Hepatocyte (in vitro differentiated cells): ENCODE measurements at places on chromosomes 6 and 20. TPM values are rescaled to one million over a fixed set of nuclear protein-coding genes. Genes with fewer than 3 reads are reported as not detected.

Gene TMEM244
- polyA plus RNA-seq, result not detected in 2 replicates

DNA sequence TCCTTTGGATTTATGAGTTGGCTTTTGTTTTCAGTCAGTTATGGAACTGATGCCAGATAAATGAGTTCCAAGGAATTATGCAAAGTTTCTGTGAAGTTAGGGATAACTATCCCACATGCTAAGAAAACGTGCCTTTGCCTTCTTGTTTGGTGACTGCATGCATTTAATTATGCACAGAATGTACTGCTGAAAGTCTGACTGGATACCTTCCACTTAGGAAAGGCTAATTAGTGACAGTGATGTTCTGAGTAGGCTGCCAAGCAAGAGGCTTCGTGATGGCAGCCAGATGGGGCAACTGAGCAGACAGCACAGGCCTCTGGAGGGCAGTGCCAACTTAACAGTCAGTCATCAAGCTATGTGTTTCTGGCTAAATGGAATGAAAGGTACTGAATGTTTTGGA, 289.9 kb downstream of the CD109 start:
- H3K4me1 ChIP-seq, result no peaks in the 10 kb centered on the region
- DNase-seq, result no peak
- H3K4me3 ChIP-seq, result no peak overlapping the region
- no peaks in the 10 kb centered on the region for H3K36me3 ChIP-seq
- H3K27ac ChIP-seq, result no peak overlapping the region

GRCh38 chr6:18241208-18242038, 22.9 kb downstream of the DEK start:
- no peak overlapping the region for H3K4me3 ChIP-seq
- no peaks in the 10 kb centered on the region for H3K4me1 ChIP-seq
- no peaks in the 10 kb centered on the region for H3K27me3 ChIP-seq

Gene TRDN
- 0.39 and 0.48 TPM in 2 replicates for polyA plus RNA-seq

Gene THBD
- 79.6 and 88.1 TPM in 2 replicates for polyA plus RNA-seq

Gene NRSN1
- polyA plus RNA-seq, result 0.51 TPM in 1 of 2 replicates, not detected in the other

DNA sequence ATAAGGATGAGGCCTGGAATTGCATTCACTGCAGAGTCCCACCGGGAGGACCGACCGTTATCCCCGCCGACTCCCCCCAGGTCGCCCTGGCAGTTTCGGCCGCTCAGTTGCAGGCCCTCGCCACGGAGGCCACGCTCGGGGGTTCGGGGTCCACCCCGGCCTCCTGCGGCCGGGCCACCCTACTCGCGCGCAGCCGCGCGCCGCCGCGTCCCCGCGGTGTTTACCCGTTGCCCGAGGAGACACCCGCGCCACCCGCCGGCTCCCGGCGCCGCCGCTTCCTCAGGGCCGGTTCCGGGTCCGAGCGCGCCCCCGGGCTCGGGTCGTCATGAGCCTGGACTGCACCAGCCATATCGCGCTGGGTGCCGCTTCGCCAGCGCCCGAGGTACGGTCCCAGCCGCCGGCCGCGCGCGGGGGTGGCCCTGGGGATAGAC, at the start of gene CCDC170:
CCDC170 (plus strand) TSS at position 214 of the 431 bp plus-strand sequence; CDS start at position 326, 112 bp downstream.
- no peaks in the 10 kb centered on the region for H3K36me3 ChIP-seq
- peaks cover 35% of the 10 kb centered on the region for H3K27me3 ChIP-seq
- H3K4me3 ChIP-seq, result peak within 1 kb of the TSS; percentile 86
- DNase-seq, result peak; percentile 52
- no peaks in the 10 kb centered on the region for H3K4me1 ChIP-seq
- H3K27ac ChIP-seq, result peak within 1 kb of the TSS; percentile 71

- H3K4me3 ChIP-seq, result no peak overlapping the region
- no peak overlapping the region for H3K27ac ChIP-seq
- H3K36me3 ChIP-seq, result no peaks in the 10 kb centered on the region
- DNase-seq, result no peak
These were observed 188.2 kb upstream of the PRND start for GRCh38 chr20:4533368-4534133.

Gene DOK5
- 7.5 and 9.8 TPM in 2 replicates for polyA plus RNA-seq

- no peak for DNase-seq
- no peak overlapping the region for H3K27ac ChIP-seq
- peaks cover 4% of the 10 kb centered on the region for H3K4me1 ChIP-seq
- H3K27me3 ChIP-seq, result no peaks in the 10 kb centered on the region
These were observed 108.7 kb downstream of the FYN start for GRCh38 chr6:111764238-111765175.

Gene MLN
- 0.86 and 1.1 TPM in 2 replicates for polyA plus RNA-seq

DNA sequence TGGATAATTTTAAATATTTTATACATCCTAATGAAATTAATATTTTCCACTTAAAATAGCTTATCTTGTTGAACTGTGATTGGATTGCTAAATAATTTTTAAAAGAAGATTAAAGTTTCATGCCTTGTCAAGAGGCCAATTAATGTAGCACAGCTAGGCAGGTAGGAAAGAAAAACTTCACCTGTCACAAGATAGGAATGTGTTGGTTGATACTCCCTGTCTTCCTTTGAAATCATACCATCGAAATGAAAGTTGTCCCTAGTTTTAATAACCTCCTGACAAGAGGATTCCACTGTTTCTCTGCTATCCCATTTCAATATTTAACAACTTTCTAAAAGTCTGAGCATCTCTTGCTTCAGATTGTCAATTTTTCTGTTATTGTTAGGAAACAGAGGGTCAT, 80.8 kb downstream of the BMP6 start:
- DNase-seq, result no peak
- H3K27me3 ChIP-seq, result no peaks in the 10 kb centered on the region
- H3K27ac ChIP-seq, result no peak overlapping the region
- no peaks in the 10 kb centered on the region for H3K36me3 ChIP-seq
- H3K4me1 ChIP-seq, result peaks cover 14% of the 10 kb centered on the region

GRCh38 chr6:11006061-11006460, 38.0 kb downstream of the ELOVL2 start:
- peak overlapping the region; percentile 75 for H3K27ac ChIP-seq
- H3K36me3 ChIP-seq, result no peaks in the 10 kb centered on the region
- DNase-seq, result no peak
- peaks cover 46% of the 10 kb centered on the region for H3K4me1 ChIP-seq
- H3K4me3 ChIP-seq, result no peak overlapping the region
- H3K27me3 ChIP-seq, result no peaks in the 10 kb centered on the region

GRCh38 chr6:87729965-87730719, 28.1 kb upstream of the AKIRIN2 start:
- H3K27ac ChIP-seq, result no peak overlapping the region
- no peaks in the 10 kb centered on the region for H3K27me3 ChIP-seq
- peak; percentile 34 for DNase-seq
- no peaks in the 10 kb centered on the region for H3K36me3 ChIP-seq
- no peak overlapping the region for H3K4me3 ChIP-seq
- H3K4me1 ChIP-seq, result peaks cover 9% of the 10 kb centered on the region

- DNase-seq, result peak; percentile 71
- peaks cover 4% of the 10 kb centered on the region for H3K4me1 ChIP-seq
- H3K36me3 ChIP-seq, result no peaks in the 10 kb centered on the region
- no peaks in the 10 kb centered on the region for H3K27me3 ChIP-seq
These were observed 32.4 kb upstream of the PBOV1 start for GRCh38 chr6:138250513-138251247.

DNA sequence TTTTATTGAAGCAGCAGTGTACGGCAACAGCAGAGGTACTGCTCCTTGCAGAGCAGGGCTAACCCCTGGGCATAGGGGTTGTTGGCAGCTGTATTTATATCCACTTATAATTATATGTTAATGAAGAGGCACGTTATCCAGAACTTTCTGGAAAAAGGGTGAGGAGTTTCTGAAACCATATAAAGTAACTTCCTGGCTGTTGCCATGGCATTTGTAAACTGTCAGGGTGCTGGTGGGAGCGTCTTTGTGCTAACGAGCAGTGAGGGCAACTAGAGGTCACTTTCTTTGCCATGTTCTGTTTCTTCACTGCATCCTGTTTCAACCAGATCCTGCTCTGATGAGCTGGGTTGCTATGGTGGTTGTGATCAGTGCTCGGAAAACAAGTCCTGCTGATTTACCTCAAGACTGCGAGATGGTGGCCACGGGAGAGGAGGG, 11.1 kb upstream of the ARFGEF2 start:
- H3K36me3 ChIP-seq, result no peaks in the 10 kb centered on the region
- no peaks in the 10 kb centered on the region for H3K27me3 ChIP-seq
- no peak overlapping the region for H3K4me3 ChIP-seq
- DNase-seq, result no peak
- no peak overlapping the region for H3K27ac ChIP-seq

Gene NRN1
- polyA plus RNA-seq, result not detected in 2 replicates

GRCh38 chr6:162468326-162468725, 259.2 kb downstream of the PRKN start:
- no peak overlapping the region for H3K27ac ChIP-seq
- no peaks in the 10 kb centered on the region for H3K36me3 ChIP-seq
- no peak for DNase-seq
- no peaks in the 10 kb centered on the region for H3K27me3 ChIP-seq
- no peak overlapping the region for H3K4me3 ChIP-seq

DNA sequence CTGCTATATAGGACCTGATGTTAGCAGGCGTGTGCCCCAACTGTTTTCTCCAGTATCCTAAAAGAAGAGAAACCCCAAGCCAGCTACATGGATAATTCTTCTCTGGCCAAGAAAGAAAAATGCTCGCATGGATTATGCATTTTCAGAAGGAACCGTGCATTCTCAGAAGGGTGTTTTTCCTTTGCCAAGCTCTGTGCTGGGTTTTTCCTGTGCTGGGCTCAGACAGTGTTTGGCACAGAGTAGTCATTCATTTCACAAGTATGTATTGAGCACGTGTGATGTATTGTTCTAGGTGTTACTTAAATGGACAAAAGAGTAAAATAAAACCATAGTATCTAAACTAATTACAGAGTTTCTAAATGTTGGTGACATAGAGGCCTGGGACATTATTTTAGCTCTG, 62.7 kb upstream of the ZNF133 start:
- H3K27me3 ChIP-seq, result no peaks in the 10 kb centered on the region
- peaks cover 12% of the 10 kb centered on the region for H3K4me1 ChIP-seq
- H3K36me3 ChIP-seq, result no peaks in the 10 kb centered on the region
- no peak for DNase-seq
- peak overlapping the region; percentile 43 for H3K27ac ChIP-seq

Gene ALDH5A1
- polyA plus RNA-seq, result 10.7 and 12.3 TPM in 2 replicates

Gene PRL
- not detected in 2 replicates for polyA plus RNA-seq

GRCh38 chr20:2305029-2305428, 9.2 kb downstream of the TGM3 start:
- H3K27ac ChIP-seq, result no peak overlapping the region
- no peak overlapping the region for H3K4me3 ChIP-seq
- DNase-seq, result no peak
- no peaks in the 10 kb centered on the region for H3K36me3 ChIP-seq
- peaks cover 14% of the 10 kb centered on the region for H3K4me1 ChIP-seq

Gene GSTA1
- 767 and 1,158 TPM in 2 replicates for polyA plus RNA-seq

Gene MEP1A
- polyA plus RNA-seq, result 38.9 and 62.8 TPM in 2 replicates

- no peaks in the 10 kb centered on the region for H3K4me1 ChIP-seq
- H3K36me3 ChIP-seq, result no peaks in the 10 kb centered on the region
These were observed 22.3 kb downstream of the FOXA2 start for GRCh38 chr20:22561965-22562577.

Gene COL9A1
- polyA plus RNA-seq, result 1.9 and 2.3 TPM in 2 replicates

DNA sequence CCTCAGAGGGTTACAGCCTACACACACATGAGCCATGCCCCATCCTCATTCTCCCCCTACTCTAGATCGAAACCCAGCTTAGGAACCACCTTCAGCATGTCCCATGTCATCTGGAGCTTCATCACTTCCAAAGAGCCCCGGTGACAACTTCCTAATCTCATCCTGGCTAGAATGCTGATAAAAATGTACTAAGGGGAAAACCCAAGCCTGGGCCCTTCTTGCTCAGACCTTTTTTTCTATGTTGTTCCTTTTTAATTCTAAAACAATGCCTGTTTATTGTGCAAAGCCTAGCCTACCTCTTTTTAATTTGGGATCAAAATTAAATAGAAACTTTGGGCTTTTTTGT, 44.1 kb upstream of the NT5E start:
- DNase-seq, result peak; percentile 29
- no peak overlapping the region for H3K4me3 ChIP-seq
- H3K27me3 ChIP-seq, result no peaks in the 10 kb centered on the region
- no peaks in the 10 kb centered on the region for H3K36me3 ChIP-seq
- peak overlapping the region; percentile 96 for H3K27ac ChIP-seq
- peaks cover 38% of the 10 kb centered on the region for H3K4me1 ChIP-seq

Gene CST5
- polyA plus RNA-seq, result 0.68 TPM in 1 of 2 replicates, not detected in the other

- DNase-seq, result no peak
- H3K27ac ChIP-seq, result no peak overlapping the region
- no peaks in the 10 kb centered on the region for H3K27me3 ChIP-seq
These were observed 137.3 kb downstream of the HTR1B start for GRCh38 chr6:77326029-77326428.

DNA sequence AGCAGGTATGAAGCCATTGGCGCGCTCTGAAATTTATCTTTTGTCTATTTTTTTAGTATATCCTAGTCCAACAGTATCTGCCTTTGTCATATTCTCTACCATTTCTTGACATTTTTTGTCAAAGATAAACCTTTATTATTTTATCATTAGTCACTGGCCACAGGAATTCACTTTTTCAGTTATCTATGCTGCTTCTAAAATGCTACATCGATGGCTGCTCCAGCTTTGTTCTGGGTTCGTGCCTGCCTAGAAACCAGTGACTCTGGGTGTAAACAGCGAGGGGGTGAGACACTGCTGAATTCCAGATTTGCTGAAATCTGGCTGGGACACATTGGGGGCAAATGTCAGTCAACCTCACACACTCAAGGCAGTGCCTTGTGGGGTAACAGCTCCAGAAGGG, 193.4 kb downstream of the CDC5L start:
- no peaks in the 10 kb centered on the region for H3K4me1 ChIP-seq
- H3K4me3 ChIP-seq, result no peak overlapping the region
- H3K27me3 ChIP-seq, result no peaks in the 10 kb centered on the region

DNA sequence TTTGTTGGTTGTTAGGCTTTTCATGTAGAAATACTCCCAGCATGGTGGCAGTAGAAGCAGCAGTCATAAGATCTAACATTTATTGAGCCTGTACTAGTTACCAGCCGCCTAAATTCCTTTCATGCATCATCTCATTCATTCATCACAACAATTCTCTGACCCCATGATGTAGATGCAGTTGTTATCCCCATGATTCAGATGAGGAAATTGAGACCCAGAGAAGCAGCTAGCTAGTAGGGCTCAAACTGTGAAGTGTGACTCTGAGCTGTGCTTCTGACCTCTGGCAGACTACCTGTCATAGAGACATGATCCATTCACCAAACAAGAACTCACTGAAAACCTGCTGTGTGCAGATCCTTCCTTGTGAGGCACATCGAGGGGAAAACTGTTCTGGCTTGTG, 16.9 kb downstream of the RREB1 start:
- H3K27me3 ChIP-seq, result no peaks in the 10 kb centered on the region
- peak overlapping the region; percentile 59 for H3K27ac ChIP-seq
- H3K36me3 ChIP-seq, result no peaks in the 10 kb centered on the region
- H3K4me3 ChIP-seq, result no peak overlapping the region
- no peak for DNase-seq

DNA sequence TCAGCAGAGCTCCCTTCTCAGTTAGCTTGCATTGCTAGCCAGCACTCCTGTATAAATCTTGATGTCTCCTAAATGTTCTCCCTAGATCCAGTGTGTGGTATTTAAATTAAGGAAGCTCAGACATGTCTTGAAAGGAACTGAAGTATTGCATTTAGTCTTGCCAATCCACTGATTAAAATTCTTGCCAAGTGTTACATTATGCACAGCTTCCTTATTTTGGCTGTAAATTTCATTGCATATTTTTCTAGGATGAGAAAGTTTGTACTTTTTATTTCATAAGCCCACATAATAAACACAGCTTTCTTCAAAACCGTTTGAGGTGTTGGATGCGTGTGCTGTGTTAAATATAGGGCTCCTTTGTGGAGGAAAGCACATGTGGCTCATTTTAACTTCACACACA, 329.8 kb upstream of the FLRT3 start:
- H3K4me3 ChIP-seq, result no peak overlapping the region
- no peak for DNase-seq
- no peaks in the 10 kb centered on the region for H3K36me3 ChIP-seq
- H3K27me3 ChIP-seq, result no peaks in the 10 kb centered on the region
